ENCODE measurements at places on chromosomes 2 and 18.

GRCh38 chr2:124536591-124536990 lies 511.5 kb downstream of the CNTNAP5 start:
- no peak for DNase-seq

DNA sequence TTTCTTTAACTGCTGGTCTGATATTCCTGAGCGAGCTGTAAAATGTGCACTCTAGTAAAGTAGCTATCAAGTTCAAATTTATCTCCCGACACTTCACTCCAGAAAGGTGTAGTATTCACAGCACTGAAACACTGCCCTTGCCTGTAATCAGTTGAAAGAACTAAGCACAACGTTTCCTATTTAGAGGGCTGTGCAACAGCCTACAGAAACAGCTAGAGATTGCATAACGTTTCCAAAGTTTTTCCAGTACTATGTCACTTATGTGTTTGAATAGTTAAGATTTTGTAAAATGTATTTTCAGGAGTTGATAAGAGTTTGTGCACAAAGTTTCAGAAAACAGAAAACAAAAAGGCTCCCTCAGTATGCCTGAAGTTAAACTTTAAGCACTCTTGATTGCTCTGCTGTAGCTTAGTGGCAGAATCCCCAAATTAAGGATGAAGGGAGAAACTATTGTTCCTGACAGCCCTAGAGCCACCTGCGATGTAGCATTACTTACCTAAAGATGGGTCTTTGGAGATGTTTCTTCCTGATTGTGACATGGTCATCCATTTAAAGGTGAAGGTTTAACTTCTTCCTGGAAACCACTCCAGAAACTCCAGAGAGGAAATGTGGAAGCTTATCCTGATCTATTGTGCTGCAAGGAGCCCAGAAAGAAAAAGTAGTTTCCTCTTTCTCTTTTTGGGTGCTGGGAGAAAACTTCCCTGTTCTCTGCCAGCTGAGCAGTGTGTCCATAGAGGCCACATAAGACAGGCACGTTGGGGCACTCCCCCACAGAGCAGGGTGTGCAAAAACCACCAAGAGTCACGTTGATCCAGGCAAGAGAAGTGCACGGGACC lies 536 bp downstream of the PDE1A start:
- DNase-seq = no peak

- no peak for DNase-seq
These were observed 30.2 kb upstream of the ALK start for GRCh38 chr2:29951576-29951975.

GRCh38 chr2:149687052-149687427 lies 99.5 kb upstream of the MMADHC start:
- no peak for DNase-seq

DNA sequence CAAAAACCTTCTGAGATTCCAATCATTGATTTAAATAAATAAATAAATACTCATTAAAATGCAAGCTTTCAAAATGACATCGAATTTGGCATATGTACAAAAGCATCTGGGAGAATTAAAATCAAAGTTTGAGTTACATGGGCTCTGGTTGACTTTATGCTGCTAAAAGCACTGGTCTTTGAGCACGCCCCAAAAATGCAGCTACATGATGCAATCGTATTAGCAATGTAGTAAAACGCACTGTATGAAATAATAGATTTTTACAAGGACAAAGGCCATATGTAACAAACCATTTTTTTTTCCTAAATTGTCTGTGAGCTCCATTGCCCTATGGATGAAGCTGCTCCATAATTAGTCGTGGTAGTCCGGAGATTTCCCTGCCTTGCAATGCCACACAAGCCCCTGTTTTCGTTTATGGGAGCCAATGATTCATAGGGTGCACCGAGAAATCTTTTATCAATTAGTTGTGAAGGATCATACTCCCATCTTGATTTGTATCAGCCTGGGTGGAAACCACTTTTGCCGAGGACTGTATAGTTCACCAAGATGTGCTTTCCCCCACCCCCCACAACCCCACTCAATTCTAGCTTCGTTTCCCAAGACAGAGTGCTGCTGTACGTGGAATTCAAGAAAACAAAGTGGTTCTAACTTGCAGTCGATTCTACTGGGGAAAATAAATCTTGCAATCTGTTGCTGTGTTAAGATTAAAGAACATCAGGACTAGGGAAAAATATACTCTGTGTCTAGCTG lies 268.4 kb downstream of the IRS1 start:
- no peak for DNase-seq

DNA sequence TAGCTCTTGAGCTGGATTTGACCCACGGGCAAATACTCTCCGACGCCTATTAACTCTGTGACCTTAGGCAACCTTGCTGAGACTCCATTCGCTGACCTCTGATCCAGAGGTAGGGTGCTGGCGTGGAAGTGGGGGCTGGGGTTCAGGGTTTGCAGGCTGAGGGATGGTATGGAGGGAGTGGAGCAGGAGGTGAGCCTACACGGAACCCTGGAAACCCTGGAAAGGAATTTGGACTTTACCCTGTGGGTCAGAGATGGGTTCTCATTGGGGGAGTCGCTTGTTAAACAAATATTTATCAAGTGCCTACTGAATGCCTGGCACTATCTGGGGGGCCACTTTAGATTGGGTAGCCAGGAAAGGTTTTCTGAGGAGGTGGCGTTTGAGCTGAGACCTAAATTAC lies 58.2 kb upstream of the FZD7 start:
- DNase-seq = no peak

DNA sequence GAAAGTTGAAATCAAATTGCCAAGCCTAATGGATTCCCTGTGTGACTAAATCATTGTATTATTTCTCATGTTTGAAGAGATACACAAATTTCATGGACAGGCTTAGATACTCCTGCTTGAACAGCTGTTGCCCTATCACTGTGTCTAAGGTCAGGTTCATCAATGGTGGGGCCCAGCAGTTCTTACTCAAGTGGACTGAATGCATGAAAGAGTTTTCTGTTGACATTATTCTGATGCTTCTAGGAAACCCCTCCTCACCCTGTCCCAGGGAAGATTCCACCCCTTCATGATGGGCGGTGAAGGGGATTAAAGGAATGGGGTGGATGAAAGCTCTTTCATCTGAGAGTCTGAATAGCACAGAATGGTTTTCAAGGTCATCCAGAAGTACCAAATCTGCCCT lies 148.8 kb downstream of the INO80D start:
- no peak for DNase-seq

GRCh38 chr18:78976765-78977636 lies 2.6 kb upstream of the SALL3 start:
- no peak for DNase-seq

- DNase-seq = no peak
These were observed 1748.4 kb upstream of the CELF4 start for GRCh38 chr18:39313992-39314391.

GRCh38 chr2:239354132-239354790 lies 46.6 kb downstream of the HDAC4 start:
- no peak for DNase-seq

- no peak for DNase-seq
These were observed 84.3 kb downstream of the FANCL start for GRCh38 chr2:58156780-58157179.

DNA sequence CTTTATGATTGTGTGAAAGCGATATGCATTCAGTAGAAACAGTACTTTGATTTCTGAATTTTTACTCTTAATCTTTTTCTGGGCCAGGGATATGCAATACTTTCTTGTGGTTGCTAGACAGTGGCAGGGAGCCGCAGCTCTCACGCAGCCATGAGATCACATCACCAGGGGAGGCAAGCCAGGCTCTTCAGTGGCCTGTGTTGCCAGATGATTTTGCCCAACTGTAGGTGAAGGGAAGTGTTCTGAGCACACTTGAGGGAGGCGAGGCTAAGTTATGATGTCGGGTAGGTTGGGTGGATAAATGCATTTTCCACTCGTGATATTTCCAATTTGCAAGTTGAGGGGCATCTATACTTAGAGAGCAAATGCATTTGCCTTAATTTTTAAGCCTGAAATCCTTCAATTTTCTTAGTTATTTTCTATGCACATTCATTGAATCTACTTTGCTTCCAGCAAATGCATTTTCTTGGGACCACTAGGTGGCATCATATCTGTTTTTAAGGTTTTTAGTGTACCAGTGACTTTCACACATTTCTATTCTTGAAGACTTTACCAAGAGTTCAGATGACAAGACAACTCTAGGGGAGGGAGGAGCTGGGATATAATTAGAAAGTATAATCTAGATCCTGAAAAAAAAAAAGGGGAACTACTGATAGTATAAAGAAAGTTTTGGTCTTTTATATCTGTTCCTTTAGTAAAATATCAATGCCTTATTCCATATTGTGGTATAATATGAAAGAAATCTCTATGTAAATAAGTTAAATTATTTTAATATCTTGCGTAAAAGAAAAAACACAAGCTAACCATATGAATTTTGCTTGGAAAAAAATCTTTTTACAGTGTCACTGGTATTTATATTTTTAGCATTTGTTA lies 643.3 kb downstream of the SOCS6 start:
- no peak for DNase-seq

GRCh38 chr2:200422532-200423261 lies 87.2 kb downstream of the KCTD18 start:
- no peak for DNase-seq

- DNase-seq = no peak
These were observed 252.2 kb upstream of the RAB6C start for GRCh38 chr2:129727286-129727685.

DNA sequence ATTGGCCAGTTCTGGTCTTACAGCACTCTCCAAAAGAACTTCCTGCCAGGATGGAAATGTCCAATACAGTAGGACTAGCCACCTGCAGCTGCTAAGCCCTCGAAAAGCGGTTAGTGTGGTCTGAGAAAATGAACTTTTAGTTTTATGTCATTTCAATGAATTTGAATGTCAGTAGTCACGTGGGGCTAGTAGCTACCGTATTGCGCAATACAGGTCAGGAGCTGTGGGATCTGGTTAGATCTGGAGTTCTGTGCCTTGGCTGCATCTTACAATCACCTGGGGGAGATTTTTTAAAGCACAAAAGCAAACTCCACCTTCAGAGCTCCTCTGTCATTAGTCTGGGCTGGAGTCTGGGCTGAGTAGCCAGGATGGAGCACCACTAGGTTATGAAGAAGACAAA lies 35.9 kb downstream of the C1QL2 start:
- no peak for DNase-seq

DNA sequence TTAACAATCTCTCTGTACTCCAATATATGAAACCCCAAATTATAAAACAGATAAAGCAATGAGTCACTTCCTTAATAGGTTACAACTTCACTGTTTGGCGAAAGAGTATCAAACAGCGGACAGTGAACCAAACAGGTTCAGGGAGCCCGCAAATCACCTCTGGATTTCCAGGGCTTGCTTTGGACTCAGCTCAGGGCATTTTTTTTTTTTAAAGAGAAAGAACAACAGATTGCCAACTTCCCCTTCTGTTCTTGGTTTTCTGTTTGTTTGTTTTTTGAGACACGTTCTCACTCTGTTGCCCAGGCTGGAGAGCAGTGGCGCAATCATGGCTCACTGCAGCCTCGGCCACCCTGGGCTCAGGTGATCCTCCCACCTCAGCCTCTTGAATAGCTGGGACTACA lies 52.7 kb downstream of the ABCB11 start:
- DNase-seq = no peak

- no peak for DNase-seq
These were observed 89.8 kb downstream of the ASXL2 start for GRCh38 chr2:25788457-25788856.

DNA sequence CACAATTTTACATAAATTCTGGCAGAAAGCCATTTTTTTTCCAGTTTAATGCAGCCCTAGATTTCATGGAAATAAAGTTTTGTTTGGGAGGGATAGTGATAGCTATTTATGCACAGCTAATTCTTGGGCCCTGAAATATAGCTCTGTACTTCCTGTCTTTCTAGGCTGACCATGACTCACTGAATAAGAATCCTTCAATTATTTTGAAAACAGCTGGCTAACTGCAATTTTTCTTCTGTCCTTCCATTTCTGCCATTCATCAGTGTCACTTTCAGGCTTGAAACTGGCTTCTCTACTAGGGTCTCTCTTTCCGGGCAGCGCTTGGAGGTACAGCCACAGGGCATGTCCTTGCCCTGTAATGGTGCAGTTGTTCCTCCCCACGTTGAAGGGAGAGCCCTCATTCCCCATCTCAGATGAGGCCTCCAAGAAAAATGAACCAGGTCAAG lies 97.1 kb upstream of the TMEM178A start:
- DNase-seq = no peak

DNA sequence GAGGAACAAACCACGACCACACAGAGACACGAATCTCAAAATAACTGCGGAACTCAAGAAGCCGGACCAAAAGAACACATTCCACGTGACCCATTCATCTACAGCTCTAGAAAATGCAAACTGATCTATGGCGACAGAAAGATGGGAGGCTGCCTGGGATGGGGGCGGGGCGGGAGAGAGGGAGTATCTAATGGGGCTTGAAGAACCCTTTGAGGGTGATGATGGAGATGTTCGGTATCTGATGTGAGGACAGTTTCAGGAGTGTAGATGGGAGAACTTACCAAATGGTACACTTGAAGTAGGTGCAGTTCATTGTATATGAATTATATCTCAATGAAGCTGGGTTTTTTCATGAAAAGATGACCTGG lies 34.6 kb upstream of the KLF11 start:
- DNase-seq = no peak

DNA sequence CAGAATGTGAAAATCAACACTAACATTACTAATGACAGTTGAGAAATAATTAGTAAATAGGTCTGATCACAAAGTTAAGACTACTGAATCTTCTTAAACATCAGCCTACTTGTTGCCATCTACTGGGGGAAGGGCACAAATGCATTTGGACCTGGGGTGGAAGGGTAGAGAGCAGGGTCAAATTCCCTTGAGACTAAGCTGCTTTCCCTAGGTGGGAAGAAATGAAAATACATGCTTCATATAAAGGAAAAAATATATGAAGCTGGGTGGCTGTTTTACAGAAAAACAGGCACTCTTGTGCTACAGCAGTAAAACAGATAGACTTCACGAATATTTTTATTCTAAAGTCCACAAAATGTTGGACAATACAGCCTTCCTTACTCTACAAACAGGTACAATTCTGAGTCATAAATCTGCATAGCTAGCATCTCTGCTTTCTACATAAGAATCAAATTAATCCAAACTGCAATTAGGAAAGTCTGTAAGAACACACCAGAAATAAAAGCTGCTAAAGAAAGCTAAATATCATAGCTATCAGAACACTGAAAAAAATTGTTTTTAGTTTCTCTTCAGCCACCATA lies 10.9 kb downstream of the TRIP12 start:
- no peak for DNase-seq

DNA sequence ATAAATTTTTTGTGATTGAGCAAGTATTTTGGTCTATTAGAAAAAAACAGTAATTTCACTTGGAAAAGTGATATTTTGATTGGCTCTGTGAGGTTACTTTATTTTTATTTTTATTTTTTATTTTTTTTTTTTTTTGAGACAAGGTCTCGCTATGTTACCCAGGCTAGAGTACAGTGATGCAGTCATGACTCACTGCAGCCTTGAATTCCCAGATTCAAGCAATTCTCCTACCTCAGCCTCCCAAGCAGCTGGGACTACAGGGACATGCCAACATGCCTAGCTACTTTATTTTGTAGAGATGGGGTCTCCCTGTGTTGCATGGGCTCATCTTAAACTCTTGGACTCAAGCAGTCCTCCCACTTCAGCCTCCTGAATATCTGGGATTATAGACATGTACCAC lies 60.9 kb upstream of the MGAT5 start:
- DNase-seq = no peak

All from stimulated activated CD8-positive, alpha-beta memory T cell treated with anti-CD3 and anti-CD28 coated beads, Interleukin-15, amount 100 ng/mL, for 24 hours (primary cell).